Fibroblast of skin of scalp (primary cell): ENCODE measurements at places on chromosomes 11 and 22.

- DNase-seq = peak; percentile 55
These were observed 4.4 kb downstream of the INS start for GRCh38 chr11:2156416-2157182.

- no peak for DNase-seq
These were observed 8.2 kb upstream of the MUC5AC start for GRCh38 chr11:1149545-1149944.

DNA sequence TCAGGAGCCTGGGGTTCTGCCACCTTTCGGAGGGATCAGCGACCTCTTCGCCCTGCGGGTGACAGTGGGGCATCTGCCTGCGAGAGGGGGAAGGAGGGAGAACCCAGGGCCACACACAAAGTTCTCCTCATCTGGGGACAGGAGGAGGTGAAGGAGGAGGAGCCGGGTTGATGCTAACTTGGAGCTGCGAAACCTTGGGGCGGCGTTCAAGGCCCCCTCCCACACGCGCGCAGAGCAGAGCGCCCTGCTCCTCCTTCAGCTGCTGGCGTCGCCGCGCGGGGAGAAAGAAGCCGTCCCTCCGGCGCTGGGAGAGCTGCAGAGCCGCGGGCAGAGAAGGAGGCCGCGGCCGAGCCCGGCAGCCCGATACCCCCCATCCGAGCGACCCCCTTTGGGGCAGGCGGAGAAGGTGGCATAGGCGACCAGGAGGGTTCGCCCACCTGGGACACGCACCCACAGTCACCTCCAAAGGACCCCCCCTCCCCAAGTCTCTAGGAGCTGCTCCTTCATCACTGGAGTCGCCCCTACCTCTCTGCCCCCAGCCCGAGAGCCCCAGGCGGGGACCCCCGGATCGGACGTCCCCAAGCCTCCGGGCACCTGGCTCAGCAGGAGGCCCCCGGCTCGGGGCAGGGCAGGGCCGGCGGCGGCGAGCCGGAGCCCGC lies at the start of gene RASD2:
Gene RASD2, plus strand, starts transcription at position 237 of the 659 bp plus-strand sequence. CDS start 5,979 bp downstream, outside the sequence.
- DNase-seq = no peak

DNA sequence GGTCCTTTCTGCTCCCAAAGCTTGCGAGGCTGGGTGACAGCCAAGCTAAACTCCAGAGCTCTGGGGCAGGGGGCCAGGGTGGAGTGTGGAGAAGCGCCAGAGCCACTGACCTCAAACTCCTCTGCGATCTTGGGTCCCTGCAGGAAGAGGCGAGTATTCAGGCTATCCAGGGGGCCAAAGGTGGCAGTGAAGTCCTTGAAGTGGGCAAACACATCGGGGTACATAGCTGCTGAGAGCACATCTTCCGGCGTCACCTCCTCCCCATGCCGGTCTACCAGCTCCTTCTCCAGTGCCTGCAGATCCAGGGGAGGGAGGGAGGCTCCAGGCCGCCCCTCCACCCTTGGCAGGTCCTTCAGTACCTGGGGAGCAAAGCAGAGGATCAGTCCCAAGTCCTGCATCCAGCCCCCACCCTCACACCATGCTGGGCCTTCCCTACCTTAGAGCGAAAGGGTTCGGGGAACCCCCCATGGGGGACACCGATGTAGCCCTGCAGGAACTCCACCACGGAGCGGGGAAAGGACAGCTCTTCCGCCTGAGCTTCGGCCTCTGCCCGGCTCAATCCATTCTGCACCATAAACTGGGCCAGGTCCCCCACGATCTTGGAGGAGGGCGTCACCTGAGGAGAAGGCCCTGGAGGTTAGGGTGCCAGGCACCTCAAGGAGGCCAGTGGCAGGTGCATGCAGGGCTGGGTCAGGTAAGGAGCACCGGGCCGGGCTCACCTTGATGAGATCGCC lies 6.4 kb downstream of the RCE1 start:
- no peak for DNase-seq

- DNase-seq = no peak
These were observed 121.3 kb downstream of the BCR start for GRCh38 chr22:23301591-23301990.

DNA sequence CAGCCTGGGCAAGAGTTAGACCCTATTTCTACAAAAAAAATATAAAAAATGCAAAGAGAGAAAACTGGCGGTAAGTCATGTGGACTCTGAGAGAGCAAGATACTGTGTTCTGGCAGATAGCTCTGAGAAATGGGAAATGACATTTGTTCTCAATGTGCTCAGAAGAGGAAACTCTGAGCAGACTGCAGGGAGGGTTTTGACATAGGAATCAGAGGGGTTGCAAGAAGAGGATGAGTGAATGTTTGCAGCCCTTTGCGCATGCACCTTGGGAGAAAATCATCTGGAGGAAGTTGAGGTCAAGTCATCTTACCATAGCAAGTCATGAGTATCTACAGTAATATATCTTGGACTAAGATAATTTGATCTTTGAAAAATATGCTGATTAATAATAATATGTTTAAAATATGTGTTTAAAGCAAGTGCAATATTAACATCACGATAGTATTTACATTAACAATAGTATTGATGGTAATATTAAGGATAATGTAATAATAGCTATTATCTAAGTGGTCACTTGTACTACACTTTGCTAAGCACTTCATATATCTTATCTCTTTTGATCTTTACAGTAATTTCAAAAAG lies 2.6 kb downstream of the ACER3 start:
- no peak for DNase-seq

- no peak for DNase-seq
These were observed 1342.7 kb upstream of the TENM4 start for GRCh38 chr11:80783561-80783960.

DNA sequence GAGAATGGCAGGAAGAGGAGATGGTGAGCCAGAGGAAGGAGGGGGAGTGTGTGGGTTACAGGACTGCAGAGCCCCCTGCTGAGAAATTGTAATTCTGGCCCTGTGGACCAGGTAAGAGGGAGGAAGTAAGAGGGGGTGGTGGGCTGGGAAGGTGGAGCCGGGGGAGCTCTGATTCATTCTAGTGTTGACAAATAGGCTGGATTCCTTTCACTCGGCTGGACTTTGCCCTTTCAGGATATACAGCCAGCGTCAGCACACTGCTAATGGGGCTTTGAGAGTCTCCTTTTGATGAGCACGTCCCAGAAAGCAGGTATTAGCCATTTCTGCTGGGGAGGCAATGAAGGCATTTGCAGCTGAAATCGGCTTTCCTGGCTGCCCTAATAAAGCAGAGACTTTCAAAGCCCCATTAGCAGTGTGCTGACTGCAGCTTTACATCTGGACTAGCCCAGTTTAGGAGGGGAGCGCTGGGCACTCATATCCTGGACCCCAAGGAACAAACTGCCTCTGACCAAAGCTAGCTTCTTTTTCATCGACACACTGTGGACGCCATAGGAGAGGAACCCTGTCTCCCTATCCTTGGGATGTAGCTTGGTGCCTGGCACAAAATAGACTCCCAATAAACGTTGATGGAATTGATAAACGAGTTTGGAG lies 44.8 kb upstream of the CADM1 start:
- no peak for DNase-seq

- DNase-seq = peak; percentile 77
These were observed 5.0 kb upstream of the PICK1 start for GRCh38 chr22:38051900-38052862.

- peak; percentile 53 for DNase-seq
These were observed 8.2 kb downstream of the ARHGEF12 start for GRCh38 chr11:120344302-120345004.

DNA sequence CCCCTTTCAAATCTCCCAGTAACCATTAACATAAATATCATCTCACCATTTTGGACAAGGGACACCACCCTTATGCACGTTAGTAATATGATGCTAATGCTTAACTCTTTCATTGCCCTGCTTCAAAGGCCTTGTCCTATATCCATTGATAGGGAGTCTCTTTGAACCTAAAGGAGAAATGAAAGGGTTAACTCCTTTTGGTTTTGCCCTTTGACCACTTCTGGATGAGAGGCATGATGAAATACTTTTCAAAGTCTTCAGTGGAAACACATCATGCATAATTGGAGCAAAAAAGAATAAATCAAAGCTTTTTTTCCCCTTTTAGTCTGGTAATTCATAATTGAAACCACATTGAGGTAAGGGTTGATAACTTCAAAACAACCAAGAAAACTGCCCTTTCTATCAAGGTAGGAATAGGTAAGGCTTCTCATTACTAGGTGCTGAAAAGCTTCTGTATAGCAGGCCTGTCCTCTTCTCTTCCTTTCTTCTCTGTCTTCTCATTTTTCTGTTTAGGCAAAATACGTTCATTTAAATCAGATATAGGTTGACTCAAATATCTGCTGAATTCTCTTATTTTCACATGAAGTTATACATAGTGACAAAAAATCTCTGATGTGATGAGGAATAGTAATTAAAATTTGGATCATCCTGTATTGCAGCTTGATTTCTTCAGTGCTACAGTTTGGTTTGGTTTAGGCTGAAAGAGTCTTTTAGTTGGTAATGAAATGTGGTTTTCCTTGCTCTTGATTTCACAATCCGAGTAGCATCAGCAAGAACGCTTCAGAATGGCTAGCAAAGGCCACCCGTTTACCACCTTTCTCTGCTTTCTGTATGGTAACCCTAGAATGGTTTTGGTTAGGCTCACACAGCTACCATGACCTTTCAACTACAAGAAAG lies 94.8 kb downstream of the EXT2 start:
- DNase-seq = no peak

GRCh38 chr11:123338266-123338800 lies 91.7 kb upstream of the GRAMD1B start:
- DNase-seq = no peak
